Lung (tissue), 17 donors: ENCODE measurements at places on chromosomes 11 and 22. TPM values are rescaled to one million over a fixed set of nuclear protein-coding genes. Genes with fewer than 3 reads are reported as not detected.
A peak's percentile ranks its signal among the peaks of the same experiment; 100 is the strongest.

Gene PCSK7
- polyA plus RNA-seq = 31.9 TPM

Gene OR51A2
- polyA plus RNA-seq = not detected

Gene SLC25A17
- polyA plus RNA-seq = 13.8 TPM

Gene DUSP8
- 3.5 TPM for polyA plus RNA-seq

Gene MYRF
- 23.3 TPM for polyA plus RNA-seq

Gene AP1B1
- polyA plus RNA-seq = 32.7 TPM

Gene FKBP2
- 397 TPM for polyA plus RNA-seq

Gene RAPSN
- polyA plus RNA-seq = 0.49 TPM

DNA sequence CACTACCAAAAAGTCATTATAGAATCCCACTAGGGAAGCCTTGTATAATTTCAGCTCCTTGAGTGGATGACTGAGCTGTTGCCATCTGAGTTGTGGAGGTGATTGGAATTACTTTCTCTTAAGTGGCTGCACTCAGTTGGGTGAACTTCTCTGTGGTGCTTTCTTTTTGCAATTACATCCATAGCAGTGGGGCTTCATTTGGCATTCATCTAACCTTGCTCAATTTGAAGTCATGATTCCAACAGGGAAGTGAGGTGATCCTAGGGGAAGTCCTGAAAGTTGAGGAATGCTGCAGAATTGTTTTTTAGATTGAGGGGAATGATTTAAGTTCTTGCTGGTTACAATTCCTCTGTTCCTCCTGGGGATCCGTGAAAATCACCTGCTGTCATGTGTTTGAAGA lies 39.6 kb downstream of the ARHGAP42 start:
- no peak for DNase-seq

GRCh38 chr22:25334162-25334490 lies 114.7 kb downstream of the CRYBB2 start:
- DNase-seq = no peak

GRCh38 chr11:47186076-47186699 lies at the start of gene PACSIN3:
TSS of gene PACSIN3 (minus strand) at chr11:47186434. CDS start at chr11:47182727, 3,707 bp downstream.
- DNase-seq = peak; percentile 69

GRCh38 chr11:73334384-73335203 lies 26.5 kb downstream of the ARHGEF17 start:
- peak; percentile 79 for DNase-seq

- DNase-seq = peak; percentile 52
Measured at GRCh38 chr22:19579880-19580279, 55.7 kb upstream of the CLDN5 start.

DNA sequence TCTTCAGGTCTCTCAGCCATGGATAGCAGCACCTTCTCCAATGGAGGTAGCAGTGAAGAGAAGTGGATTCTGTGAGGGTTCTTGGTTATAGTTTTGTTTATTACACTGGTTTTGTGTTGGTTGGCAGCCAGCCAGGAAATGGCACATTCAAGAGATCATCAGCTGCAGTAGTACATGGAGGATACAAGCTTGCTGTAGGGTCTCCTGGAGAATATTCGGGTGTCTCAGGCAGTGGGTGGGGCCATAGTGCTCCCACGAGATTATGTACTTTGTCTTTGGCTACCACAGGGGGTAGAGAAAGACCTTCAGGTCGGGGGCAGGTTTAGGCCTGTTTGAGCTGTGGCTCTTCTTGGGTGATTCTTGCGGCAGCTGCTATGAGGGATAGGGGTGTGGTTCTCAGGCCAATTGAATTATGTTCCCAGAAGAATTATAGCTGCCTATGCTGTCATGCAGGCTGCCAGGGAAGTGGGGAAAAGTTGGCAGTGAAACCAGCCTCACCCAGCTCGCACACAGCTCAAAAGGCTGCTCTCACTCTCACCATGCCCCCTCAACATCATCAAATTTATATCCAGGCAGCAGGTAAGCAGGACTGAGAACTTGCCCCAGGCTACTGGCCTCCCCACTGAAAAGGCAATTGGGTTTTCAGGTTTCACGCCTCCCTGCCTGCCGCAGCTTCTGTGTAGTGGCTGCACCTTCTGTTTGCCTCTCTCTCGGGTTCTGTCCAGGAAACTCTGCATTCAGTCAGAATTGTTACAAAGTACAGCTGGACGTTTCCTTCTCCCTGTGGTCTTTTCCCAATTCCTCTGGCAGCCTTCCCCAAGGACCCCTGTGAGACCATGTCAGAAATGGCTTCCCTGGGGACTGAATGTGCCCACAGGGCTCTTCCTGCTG lies 435.5 kb downstream of the LUZP2 start:
- DNase-seq = no peak

- DNase-seq = peak; percentile 69
Measured at GRCh38 chr11:3380706-3381545, 2.0 kb upstream of the ZNF195 start.

DNA sequence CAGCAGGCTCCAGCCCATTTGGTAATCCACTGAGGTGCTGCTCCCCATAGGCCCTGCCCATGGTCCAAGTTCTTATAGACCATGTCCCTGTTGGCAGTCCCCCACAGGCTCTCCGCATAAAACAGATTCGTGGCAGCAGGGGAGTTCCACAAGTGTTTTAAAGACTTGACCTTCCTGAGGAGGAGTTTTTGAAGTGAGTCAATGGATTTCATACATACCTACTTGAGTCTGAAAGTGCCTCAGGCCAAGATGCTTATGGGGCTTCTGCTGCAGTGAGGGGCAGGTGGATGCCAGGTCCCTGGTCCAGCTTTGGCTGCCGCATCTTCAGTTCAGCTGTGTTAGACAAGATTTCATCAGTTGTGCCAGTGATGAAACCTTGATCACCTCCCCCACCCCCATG lies 43.3 kb downstream of the CABIN1 start:
- no peak for DNase-seq

DNA sequence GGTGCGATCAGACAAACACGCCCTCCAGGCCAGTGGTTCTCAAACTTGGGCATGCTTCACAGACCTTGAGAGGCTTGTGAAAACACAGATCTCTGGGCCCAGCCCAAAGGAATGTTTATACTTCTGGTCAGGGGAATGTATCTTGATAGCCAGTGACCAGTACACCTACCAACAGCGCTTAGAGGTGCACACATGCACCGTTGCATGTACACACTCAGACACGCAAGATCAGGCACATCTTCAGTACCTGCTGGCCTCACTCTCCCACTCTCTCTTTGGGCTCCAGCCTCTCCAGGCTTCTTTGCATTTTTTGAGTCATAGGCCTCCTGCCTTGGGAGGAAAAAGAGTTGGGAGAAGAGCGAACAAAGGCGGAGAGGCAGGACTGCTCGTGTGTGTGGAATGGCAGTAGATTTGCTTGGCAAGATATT lies 11.7 kb upstream of the FXYD6 start:
- peak; percentile 12 for DNase-seq

GRCh38 chr11:81602508-81602907 lies 1131.2 kb downstream of the FAM181B start:
- DNase-seq = no peak

DNA sequence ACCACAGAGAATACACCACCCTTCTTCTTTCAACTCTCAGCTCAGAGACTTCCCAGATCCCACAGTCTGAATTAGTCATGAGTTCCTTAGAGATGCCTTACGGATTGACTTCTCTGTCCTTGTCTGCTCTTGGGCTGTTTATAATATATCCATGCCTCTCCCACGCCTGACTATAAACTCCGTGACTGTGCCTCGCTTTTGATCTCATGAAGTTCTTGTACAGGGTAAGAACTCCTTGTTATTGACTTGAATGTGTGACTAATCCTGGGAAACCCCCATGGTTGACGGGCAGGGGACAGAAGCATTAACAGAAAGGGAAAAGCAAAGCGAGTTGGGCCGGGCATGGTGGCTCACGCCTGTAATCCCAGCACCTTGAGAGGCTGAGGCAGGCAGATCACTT lies 62.4 kb upstream of the POU2AF1 start:
- no peak for DNase-seq

GRCh38 chr22:30857791-30858190 lies 110.8 kb downstream of the MORC2 start:
- no peak for DNase-seq

- no peak for DNase-seq
Measured at GRCh38 chr11:117480221-117480620, 152.6 kb downstream of the CEP164 start.

- no peak for DNase-seq
Measured at GRCh38 chr22:26857169-26857568, 199.8 kb downstream of the MIAT start.

DNA sequence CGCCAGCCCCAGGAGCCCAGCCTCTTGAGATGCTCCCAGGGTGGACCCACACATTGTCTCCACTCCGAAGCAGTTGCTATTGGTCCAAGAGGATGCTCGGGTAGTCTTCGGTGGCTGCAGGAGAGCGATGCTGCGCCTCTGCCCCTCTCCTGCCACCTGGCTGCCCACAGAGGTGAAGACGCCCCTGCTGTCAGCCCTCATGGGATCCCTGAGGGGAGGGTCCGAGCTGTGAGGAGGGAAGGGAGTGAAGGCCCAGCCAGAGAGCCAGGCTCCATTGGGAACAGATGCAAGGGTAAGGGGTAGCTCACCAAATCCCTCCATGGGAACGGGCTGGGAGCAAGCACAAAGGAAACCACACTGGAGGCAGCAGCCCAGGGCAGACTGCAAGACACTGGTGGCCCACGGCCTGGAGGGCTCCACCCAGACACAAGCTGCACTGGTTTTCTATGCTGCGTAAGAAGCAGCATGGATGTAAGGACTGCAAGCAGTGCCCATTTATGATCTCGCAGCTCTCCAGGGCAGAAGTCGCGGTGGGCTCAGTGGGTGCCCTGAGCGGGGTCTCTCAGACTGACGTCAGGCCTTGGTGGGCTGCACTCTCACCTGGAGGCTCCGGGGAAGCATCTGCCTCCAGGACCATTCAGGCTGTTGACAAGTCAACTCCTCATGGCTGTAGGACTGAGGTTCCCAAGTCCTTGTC lies 15.7 kb downstream of the TSPAN32 start:
- DNase-seq = no peak

- no peak for DNase-seq
Measured at GRCh38 chr22:46761539-46762237, 762 bp upstream of the TBC1D22A start.

- no peak for DNase-seq
Measured at GRCh38 chr22:23119494-23120414, 22.0 kb downstream of the RSPH14 start.

DNA sequence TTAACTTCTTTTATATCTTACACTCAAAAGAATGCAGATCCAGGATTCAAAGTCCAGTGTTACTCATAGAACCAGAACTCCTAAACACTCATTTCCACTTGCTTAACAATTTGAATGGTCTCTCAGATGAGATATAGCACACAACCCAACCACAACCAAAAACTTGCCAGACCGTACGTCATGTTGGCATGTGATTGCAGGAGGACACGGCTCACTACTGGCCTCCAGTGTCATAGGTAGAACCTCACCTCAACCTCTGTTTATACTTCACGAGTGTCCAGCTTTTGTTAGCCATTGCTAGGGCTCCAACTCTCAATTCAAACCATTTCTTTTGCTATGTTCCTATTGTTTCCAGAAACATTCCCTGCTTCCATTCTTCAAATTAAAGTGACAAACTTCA lies 58.5 kb upstream of the PDGFD start:
- DNase-seq = no peak

GRCh38 chr11:83302151-83302550 lies 16.0 kb upstream of the CCDC90B start:
- DNase-seq = no peak

DNA sequence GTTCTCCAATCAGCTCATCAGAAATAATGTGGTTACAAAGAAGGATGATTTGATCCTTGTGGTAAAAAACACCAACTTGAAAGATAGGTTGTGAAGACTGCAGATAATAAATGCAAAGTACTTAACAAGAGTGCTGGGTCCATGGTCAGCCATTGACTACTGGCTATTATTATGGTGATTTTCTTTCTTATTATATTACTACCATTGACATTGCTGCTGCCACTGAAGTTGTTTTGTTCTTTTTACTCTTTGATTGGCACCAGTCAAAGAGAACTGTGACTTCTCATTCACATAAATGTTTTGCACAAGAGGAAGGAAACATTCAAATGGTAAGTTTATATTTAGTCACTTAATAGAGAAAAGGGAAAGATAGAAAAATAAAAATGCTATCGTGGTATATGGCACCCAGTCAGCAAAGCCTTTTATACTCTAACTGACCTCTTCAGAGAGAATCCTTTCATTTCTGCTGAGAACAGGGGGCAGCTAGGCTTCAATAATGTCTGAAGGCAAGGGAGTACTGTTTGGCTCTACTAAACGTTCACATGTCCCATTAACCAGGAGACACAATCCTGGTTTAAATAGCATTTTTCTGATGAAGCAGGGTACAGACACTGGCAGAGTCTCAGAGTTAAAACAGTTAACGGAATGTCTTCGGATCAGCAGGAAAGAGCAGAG lies 64.8 kb downstream of the LRRC4C start:
- DNase-seq = no peak

DNA sequence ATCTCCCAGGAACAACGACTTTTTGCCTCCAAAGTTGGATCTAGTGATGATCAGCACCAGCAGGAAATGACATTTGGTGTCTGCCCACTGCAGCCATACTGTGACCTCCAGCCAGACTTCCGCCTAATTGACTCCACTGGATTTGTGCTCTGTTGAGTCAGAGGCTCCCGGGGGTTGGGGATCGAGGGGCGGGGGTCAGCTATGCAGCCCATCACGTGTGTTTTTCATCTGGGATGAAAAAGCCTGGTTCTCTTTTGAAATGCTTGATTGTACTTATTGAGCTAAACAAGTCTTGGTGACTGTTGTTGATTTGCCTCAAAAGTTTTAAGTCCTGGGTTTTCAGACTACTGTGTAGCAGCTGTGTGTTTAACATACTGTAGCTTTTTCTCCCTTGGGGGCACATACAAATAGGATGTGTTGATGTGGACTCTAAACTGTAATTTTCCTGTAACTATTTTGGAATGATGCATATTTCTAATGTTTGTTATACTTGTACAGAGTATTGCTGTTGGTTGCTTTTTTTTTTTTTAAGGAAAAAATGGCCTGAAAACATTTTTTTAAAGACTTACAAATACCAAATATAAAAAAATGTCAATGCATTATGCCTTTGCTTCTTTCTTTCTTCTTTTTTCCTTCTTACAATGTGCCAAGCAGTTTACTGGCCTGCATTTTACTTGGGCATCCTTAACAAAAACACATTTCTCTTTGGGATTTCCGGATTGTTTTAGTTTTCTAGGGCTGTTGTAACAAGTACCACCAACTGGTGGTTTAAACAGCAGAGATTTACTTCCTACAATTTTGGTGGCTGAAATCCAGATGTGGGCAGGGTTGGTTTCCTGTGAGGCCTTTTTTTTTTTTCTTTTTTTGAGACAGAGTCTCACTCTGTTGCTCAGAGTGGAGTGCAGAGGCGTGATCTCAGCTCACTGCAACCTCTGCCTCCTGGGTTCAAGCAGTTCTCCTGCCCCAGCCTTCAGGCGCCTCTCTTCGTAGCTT lies 46.1 kb upstream of the OR4B1 start:
- peak; percentile 61 for DNase-seq

DNA sequence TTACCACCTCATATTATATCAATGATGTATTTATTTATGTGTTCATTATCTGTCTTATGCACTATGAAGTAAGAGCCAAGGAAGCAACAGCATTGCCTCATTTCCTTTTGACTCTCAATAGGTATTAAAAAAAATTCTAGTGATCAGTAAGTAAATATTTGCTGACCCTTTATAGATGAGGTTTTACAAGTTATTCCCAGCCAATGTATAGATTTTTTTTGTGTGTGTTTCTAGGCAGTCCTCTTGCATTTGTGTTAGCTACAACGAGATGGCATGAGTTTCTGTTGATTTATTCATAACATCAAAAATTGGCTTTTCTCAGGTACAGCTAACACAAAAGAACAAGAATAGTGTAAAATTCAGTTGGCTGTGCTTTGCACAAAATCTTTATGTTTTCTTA lies 4.7 kb downstream of the OR1S2 start:
- DNase-seq = no peak
